Cardiac muscle cell (in vitro differentiated cells and primary cell): ENCODE measurements at places on chromosomes 12 and 14. TPM values are rescaled to one million over a fixed set of nuclear protein-coding genes. Genes with fewer than 3 reads are reported as not detected.

DNA sequence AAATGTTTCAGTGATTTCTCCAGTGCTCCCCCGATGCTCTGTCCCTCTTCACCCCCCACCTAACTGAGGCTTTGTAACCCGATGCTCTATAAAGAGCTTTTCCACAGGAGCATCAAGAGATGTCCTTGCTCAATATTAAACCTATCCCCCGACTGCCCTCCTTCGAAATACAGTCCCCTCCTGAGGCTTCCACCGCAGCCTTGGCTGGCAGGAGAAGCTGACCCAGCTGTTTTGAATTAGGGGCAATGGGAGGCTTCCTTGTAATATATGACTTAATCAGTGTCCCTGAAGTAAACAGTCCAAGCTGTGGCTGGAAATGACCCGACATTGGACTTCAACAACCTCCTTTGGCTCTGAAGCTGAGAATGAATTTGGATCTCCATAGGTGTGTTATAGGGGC, 62.4 kb downstream of the TMEM30B start:
- no peak for DNase-seq
- no peak overlapping the region for H3K27ac ChIP-seq
- H3K36me3 ChIP-seq, result no peaks in the 10 kb centered on the region
- H3K27me3 ChIP-seq, result no peaks in the 10 kb centered on the region

Gene CMA1
- not detected in 2 replicates for polyA plus RNA-seq

Gene PLBD2
- polyA plus RNA-seq, result 13.6 and 17.3 TPM in 2 replicates

DNA sequence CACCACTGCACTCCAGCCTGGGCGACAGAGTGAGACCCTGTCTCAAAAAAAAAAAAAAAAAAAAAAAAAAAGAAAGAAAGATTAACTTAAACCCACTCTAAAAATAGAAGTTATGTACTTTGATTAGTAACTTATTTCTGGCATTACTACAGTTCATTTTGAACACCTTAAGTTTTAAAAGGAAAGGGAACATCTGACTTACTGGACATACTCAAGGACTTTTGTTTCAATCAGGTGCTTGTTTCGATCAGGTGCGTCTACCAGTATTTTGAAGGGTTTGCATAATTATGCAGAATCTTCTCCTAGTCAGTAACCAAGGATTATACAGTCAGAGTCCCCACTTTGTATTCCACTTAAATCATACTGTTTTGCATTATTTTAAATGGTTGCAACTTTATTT, 105.6 kb downstream of the DERA start:
- H3K36me3 ChIP-seq, result no peaks in the 10 kb centered on the region
- H3K27ac ChIP-seq, result no peak overlapping the region
- H3K4me3 ChIP-seq, result no peak overlapping the region
- DNase-seq, result no peak

GRCh38 chr14:104249089-104249488, 110.7 kb downstream of the KIF26A start:
- H3K36me3 ChIP-seq, result no peaks in the 10 kb centered on the region
- no peaks in the 10 kb centered on the region for H3K4me1 ChIP-seq
- no peak overlapping the region for H3K27ac ChIP-seq
- no peak overlapping the region for H3K4me3 ChIP-seq
- no peaks in the 10 kb centered on the region for H3K27me3 ChIP-seq

GRCh38 chr14:24367514-24368211, at the start of gene NFATC4:
TSS of gene NFATC4 (plus strand) at chr14:24368184. CDS start at chr14:24368341, 157 bp downstream.
- H3K27ac ChIP-seq, result peak within 1 kb of the TSS; percentile 85
- H3K4me3 ChIP-seq, result peak within 1 kb of the TSS; percentile 79
- no peaks in the 10 kb centered on the region for H3K36me3 ChIP-seq
- peaks cover 8% of the 10 kb centered on the region for H3K27me3 ChIP-seq

GRCh38 chr14:83908419-83908818, 1621.5 kb upstream of the FLRT2 start:
- no peaks in the 10 kb centered on the region for H3K36me3 ChIP-seq
- no peak overlapping the region for H3K4me3 ChIP-seq
- H3K27ac ChIP-seq, result no peak overlapping the region
- no peak for DNase-seq
- H3K4me1 ChIP-seq, result no peaks in the 10 kb centered on the region
- H3K27me3 ChIP-seq, result no peaks in the 10 kb centered on the region

DNA sequence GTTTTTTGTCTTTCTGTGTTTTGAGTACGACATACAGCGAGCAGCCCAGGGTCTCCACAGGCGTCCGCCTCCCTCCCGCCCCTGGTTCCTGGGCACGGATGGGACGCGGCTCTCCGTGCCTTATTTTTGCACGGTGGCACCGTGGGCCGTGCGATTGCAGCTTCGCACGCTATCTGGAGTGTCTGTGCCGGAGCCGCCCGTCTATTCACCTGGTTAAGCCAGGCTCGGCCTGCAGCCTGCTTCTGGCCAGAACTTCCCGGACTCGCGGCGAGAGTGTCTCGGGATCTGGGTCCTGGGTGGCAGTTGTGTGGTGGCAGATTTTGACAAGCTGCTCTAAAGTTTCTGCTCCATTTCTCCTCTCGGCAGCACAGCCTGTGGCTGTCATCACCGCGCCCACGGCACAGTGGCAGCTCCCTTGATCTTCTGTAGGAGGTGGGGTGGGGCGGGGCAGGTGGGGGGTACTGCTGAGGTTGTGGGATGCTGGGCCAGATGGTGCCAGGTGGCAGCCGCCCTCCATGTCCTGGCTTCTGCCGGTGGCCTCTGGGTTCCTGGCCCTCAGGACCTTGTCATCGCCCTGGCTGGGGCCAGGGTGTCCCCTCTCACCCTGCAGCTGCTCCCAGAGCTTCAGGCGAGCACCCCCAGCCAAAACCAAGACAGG, 2.9 kb downstream of the MMP17 start:
- H3K36me3 ChIP-seq, result no peaks in the 10 kb centered on the region
- DNase-seq, result no peak
- no peak overlapping the region for H3K27ac ChIP-seq
- no peaks in the 10 kb centered on the region for H3K4me1 ChIP-seq

- DNase-seq, result no peak
- no peaks in the 10 kb centered on the region for H3K4me1 ChIP-seq
- H3K27me3 ChIP-seq, result no peaks in the 10 kb centered on the region
- H3K27ac ChIP-seq, result no peak overlapping the region
Observed at GRCh38 chr14:95270203-95270602, 49.5 kb downstream of the CLMN start.

GRCh38 chr14:96806836-96807235, 9.7 kb downstream of the VRK1 start:
- H3K27ac ChIP-seq, result no peak overlapping the region
- no peaks in the 10 kb centered on the region for H3K36me3 ChIP-seq
- peak; percentile 52 for DNase-seq
- H3K27me3 ChIP-seq, result no peaks in the 10 kb centered on the region
- no peaks in the 10 kb centered on the region for H3K4me1 ChIP-seq
- no peak overlapping the region for H3K4me3 ChIP-seq

Gene SMARCC2
- 79.6 and 104 TPM in 2 replicates for polyA plus RNA-seq

DNA sequence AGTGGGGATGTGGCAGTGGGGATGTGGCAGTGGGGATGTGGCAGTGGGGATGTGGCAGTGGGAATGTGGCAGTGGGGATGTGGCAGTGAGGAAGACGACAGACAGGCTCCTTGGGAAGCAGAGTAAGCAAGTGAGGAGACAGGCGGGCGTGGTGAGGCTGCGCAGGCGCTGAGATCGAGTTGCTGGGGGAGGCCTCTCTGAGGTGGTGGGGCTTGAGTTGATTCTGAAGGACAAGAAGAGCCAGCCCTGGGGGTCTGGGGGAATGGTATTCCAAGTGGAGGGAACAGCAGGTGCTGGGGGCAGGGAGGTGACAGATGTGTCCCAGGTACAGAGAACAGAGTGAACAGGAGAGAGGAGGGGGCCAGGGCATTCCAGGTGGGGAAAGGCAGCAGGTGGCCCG, 33.8 kb upstream of the TSPAN9 start:
- no peaks in the 10 kb centered on the region for H3K36me3 ChIP-seq
- H3K27ac ChIP-seq, result no peak overlapping the region
- DNase-seq, result no peak
- no peaks in the 10 kb centered on the region for H3K27me3 ChIP-seq
- no peaks in the 10 kb centered on the region for H3K4me1 ChIP-seq

DNA sequence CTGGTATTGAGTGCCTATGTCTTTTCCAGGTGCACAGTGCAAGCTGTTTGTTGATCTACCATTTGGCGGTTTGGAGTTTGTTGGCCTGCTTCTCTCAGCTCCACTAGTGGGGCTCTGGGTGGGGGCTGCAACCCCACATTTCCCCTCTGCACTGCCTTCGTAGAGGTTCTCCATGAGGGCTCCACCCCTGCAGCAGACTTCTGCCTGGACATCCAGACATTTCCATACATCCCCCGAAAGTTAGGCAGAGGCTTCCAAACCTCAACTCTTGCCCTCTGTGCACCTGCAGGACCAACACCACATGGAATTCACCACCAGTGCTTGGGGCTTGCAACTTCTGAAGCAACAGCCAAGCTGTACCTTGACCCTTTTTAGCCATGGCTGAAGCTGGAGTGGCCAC, 1024.1 kb downstream of the TMTC2 start:
- no peaks in the 10 kb centered on the region for H3K36me3 ChIP-seq
- H3K4me1 ChIP-seq, result no peaks in the 10 kb centered on the region
- H3K27me3 ChIP-seq, result no peaks in the 10 kb centered on the region

DNA sequence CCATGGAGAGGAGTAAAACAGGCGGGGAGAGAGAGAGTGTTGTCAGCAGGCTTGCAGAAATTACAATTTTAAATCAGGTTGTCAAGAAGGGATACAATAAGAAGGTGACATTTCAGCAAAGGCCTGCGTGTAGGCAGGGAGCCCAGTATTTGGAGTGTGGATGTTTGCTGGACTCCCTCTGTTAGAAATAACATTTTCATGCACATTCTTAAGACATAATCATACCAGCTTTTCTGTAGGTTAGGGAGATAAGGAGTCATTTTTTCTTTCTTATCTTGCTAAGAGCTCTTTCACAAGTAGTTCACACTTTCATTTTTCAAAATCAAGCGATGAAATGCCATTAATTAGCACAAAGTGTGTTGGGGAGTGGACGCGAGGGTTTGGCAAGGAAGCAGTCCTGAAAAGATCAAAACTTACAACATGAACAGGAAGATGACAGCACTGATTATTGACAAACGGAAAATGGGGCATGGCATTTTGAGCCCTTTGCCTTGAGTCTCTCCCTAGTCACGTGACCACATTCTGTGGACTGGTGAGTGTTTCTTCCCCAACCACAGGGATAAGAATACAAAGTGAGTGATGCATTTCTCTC, 160.2 kb downstream of the DAD1 start:
- H3K27ac ChIP-seq, result no peak overlapping the region
- no peaks in the 10 kb centered on the region for H3K27me3 ChIP-seq
- no peak overlapping the region for H3K4me3 ChIP-seq
- H3K36me3 ChIP-seq, result no peaks in the 10 kb centered on the region

Gene TSPAN19
- polyA plus RNA-seq, result 0.95 and 1.9 TPM in 2 replicates

Gene PARP11
- 2.5 and 3.0 TPM in 2 replicates for polyA plus RNA-seq

- peaks cover 77% of the 10 kb centered on the region for H3K36me3 ChIP-seq
- H3K27ac ChIP-seq, result no peak overlapping the region
- no peak for DNase-seq
- H3K4me1 ChIP-seq, result no peaks in the 10 kb centered on the region
- H3K4me3 ChIP-seq, result no peak overlapping the region
Observed at GRCh38 chr12:112243255-112244110, 118.1 kb downstream of the TRAFD1 start.
